ENCODE measurements at places on chromosomes 5 and 9.

- DNase-seq = no peak
Observed at GRCh38 chr9:84327184-84327583, 13.4 kb downstream of the SLC28A3 start.

DNA sequence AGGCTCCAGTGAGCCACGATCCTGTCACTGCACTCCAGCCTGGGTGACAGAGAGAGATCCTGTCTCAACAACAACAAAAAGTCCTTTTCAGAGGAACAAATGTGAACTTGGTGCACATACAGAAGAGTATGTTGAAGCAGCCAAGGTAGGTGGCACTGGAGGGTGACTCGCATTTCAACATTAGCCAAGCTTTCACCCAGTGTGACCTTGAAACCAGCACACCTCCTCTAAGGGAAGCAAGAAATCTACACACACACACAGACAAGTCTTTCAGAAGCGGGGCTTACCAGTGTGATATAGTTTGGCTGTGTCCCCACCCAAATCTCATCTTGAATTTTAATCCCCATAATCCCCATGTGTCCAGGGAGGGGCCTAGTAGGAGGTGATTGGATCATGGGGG lies 225.2 kb downstream of the SEMA5A start:
- DNase-seq = no peak

- DNase-seq = no peak
Observed at GRCh38 chr9:89743216-89743572, 138.4 kb downstream of the GADD45G start.

- no peak for DNase-seq
Observed at GRCh38 chr9:74519419-74519818, 22.3 kb downstream of the RORB start.

DNA sequence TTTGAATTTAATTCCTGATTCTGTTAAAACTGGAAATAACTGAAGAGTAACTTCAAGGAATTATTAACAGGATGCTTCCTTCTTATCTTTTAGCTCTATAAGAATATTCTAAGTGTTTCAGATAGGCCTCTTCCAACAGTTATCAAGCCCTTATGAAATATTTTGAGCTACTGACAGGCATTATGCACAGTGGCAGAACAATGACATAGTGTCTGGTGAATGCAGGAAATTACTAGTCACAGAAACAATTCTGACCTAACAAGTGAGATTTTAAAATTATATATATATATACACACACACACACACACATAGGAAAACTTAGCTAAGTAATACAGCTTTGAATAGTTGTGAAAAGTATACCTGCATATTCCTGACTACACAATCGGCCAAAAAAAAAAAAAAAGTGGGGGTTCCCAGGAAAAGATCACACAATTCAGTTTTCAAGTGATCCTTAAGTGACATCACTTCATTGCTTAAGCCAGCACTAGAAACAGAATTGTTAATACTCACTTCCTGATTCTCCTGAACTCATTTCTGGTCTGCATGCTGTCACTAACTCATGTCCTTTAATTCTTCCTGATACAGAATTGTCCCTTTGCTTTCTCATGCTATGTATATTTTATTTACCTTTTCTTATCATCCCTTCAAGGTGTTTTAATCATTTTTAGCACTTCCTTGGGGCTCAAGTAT lies 77.3 kb downstream of the SLC25A46 start:
- no peak for DNase-seq

GRCh38 chr5:37662789-37663485 lies 176.9 kb downstream of the GDNF start:
- DNase-seq = no peak

GRCh38 chr9:123925161-123925560 lies 4.8 kb downstream of the DENND1A start:
- DNase-seq = no peak

DNA sequence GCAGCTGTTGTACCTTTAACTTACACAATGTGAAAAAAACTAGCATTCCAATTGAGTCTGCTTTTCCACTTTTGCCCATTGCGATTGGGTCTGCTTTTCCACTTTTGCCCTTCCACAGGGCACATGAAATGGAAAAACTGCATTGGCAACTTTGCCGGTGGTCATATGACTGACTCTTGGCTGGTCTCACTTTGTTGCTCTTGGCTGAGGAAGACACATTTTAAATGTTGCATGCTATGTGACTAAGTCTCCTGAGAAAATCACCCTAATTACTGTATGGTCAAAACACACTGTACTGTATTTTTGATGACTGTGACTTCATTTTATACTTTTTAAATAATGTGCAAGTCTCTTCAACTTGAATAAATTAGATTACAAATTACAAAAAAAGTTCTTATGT lies 1.6 kb upstream of the OXCT1 start:
- DNase-seq = no peak

GRCh38 chr9:90735952-90736351 lies 65.7 kb upstream of the SYK start:
- DNase-seq = no peak

DNA sequence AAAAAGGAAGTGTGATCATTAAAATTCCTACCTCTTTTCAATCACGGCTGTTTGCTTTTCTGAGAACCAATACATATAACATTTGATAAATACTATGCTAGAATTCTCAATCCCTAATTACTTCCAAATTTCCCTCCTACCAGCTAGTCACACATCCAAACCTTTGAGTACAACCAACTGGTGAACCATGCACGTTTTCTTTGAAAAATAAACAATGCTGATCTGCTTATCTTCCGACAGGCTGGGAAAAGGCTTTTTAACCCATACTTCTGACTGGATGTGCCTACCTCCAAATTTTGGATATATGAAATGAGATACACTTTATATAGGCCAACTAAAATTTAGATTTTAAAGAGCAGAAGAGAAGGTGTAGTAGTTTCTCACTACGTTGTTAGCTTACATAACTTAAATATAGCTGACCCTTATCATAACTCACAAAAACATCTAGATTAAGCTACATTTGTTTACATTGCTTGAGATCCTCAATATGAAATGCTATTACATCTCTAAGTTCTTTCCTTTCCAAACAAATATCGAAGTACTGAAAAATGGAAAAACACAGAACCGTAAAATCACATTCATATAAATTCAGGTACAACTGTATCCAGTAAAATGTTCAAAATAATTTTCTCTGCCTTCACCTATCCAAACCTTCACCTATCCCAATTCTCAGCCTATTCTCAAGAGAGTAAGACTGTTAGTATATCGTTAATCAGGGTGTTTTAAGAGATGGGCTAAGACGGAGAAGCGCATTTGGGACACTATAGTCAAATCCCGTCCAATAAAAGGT lies 2.1 kb downstream of the NR3C1 start:
- no peak for DNase-seq

- DNase-seq = no peak
Observed at GRCh38 chr5:15026011-15026893, 154.7 kb upstream of the ANKH start.

DNA sequence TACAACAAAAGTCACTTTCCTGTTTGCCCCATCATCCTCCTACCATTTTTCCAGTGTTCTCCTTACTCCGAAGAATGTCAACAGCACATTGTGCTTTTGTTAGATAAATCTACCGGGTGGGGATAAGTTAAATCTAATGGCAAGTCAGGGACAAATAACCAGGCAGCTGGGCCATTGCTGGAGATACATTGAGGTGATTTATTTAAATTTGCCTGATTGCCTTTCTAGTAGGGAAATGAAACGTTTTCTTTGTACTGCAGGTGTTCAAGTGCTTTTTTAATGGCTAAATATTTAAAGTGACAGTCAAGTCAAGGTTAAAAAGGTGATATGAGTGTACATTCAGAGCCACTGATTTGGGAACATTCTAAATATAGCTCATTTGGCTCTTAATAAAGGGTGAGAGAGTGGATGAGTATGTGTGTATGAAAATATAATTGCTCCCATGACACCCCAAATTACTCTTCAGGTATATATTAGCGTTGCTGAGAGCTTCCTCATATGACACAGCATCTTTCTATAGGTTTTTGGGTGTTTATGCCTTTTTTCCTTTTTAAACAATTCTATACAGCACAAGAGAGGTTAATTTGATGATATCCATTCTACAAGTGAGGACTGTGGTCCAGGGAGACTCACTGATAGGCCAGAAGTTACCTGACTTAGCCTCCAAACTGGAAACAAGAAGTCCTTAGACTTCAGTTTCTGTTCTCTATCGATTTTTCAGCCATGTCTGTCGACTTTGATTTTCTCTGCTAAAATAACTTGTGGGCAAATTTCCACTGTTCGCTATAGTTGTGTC lies 51.9 kb downstream of the DMRT2 start:
- DNase-seq = no peak

- no peak for DNase-seq
Observed at GRCh38 chr5:73447530-73448462, 781 bp downstream of the FOXD1 start.

GRCh38 chr5:6718161-6718681 lies 5.0 kb downstream of the TENT4A start:
- DNase-seq = no peak

- DNase-seq = no peak
Observed at GRCh38 chr9:99824378-99825171, 2.9 kb downstream of the NR4A3 start.

GRCh38 chr5:17302604-17303003 lies 85.2 kb downstream of the BASP1 start:
- no peak for DNase-seq

DNA sequence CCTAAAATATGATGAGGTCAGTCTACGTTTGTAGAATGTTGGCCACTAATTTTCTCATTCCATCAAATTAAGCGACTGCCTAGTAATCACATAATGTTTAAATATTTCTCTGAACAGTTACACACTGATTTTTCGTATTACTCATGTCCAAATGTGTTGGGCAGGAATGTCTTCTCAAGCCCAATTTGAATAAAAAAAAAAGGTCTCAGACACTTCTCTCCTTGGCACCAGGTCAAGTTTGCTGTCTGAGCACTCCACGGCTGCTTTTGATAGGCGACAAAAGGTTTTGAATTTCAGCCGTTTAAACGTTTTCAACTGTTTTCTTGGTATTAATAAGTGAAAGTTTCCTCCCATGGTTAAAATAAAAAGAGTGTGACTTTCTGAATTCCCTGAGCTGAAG lies 542.1 kb downstream of the IRX1 start:
- no peak for DNase-seq

- no peak for DNase-seq
Observed at GRCh38 chr9:93955111-93955980, at the start of gene BARX1. Gene BARX1 (minus strand): TSS chr9:93955355. CDS start chr9:93955146, 209 bp downstream.
